IPS-NIHi11 (cell line): ENCODE measurements at places on chromosomes 12 and 14.

- no peak for DNase-seq
Observed at GRCh38 chr12:16613199-16613598, 7.2 kb upstream of the LMO3 start.

DNA sequence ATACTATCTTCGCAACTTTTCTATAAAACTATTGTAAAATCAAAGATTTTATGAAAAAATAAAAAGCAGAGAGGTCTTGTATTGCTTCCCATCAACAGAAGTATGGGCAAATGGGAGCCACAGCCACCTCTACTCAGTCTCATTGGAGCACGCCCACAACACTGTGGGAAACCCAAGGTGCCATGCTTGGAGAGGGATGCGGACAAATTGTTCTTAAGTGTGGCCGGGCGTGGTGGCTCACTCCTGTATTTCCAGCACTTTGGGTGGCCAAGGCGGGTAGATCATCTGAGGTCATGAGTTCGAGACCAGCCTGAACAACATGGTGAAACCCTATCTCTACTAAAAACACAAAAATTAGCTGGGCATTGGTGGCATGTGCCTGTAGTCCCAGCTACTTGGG lies 498.2 kb upstream of the SOX5 start:
- no peak for DNase-seq

- DNase-seq, result no peak
Observed at GRCh38 chr12:4104722-4105244, 168.8 kb upstream of the CCND2 start.

- DNase-seq, result peak; percentile 62
Observed at GRCh38 chr12:120903412-120904196, 554 bp downstream of the SPPL3 start.

DNA sequence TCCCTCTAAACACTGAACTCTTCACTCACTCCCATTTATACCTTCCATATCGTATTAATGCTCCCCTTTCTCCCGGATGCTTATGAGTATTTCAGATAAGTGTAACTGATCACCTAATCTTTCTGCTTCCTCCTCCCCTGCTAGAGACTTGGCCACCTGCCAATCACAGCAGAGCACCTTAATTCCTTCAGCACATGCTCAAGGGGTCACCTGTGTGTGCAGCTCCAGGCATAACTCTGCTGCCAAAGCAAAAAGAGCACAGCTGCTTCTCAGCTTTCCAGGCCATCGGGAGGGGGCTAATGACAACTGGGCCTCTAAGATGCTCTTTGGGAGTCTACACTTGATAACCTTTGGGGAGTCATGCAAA lies 106.9 kb upstream of the DYRK2 start:
- no peak for DNase-seq

- no peak for DNase-seq
Observed at GRCh38 chr14:92959189-92959531, 36.2 kb downstream of the CHGA start.

DNA sequence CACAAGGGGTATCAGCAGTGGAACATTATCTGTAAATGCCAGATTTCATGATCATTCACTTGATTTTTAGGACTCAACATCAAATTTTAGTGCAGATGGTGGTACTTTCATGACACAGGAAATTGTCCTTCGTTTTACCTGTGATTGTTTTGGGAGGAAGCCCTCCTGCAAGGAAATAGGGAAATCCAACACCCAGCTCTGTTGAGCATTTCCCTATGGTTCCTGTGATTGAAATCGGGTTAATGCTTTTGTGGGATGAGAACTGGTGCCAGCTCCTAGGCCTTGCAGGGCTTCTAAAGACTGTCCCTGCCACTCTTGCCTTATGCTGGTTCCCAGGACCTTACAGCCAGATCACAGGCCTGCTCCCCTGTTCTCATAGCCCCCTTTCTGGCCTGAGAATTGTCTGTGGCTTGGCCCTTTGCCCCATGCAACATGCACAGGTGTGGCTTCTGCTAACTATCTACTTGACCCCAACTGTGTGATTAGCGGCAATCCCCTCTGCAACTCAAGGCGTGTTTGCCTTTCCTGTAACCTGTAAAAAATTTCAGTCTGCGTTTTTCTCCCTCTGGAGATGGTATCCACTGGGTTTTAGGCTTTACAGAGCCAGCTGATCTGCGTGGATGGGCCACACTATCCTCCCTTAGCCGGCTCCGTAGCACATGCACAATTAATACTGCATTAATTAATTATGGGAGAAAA lies 112.5 kb downstream of the ETV6 start:
- no peak for DNase-seq

- no peak for DNase-seq
Observed at GRCh38 chr14:56304456-56304855, 186.2 kb downstream of the PELI2 start.
